ENCODE measurements at places on chromosomes 3 and 15.

DNA sequence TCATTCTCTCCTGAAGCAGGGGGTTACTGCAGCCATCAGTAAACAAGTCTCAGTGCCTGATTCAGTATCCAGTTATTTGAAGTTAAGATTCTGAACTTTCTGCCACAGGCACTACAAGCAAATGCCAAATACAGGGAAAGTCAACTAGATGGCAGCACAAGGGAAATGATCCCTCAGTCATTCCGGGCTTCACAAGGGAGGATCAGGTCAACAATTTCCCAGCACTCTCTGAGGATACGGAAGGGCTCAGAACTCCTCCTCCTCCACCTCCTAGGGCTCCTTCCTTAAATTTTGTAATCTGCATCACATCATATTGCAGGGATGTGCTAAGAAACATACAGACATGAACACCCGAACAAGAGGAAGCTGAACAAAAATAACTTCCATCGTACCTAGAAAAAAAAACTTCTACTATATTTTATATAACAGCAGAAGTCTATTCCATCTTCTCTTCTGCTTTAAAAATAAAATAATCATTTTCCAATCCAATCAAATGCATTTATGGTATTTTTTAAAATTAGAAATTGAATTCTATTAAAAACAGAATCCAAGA lies 187.1 kb downstream of the FMN1 start:
- no peak for DNase-seq

DNA sequence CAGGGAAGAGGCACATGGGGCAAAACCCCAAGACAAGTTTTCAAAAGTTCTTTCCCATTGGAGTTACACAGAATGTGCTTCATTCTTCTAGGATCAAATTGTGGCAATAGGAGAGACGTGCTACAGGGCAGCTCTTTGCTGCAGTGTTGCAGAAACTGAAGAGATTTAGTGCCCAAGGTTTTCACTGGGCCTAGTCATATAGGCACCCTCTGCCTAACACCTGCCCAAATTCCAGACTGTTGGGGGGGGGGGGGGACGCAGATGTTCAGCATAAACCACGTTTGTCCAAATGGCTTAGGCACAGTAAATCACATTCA lies 346.8 kb upstream of the ZNF717 start:
- peak; percentile 35 for DNase-seq

- DNase-seq = no peak
These were observed 14.5 kb downstream of the BTD start for GRCh38 chr3:15616053-15616452.

DNA sequence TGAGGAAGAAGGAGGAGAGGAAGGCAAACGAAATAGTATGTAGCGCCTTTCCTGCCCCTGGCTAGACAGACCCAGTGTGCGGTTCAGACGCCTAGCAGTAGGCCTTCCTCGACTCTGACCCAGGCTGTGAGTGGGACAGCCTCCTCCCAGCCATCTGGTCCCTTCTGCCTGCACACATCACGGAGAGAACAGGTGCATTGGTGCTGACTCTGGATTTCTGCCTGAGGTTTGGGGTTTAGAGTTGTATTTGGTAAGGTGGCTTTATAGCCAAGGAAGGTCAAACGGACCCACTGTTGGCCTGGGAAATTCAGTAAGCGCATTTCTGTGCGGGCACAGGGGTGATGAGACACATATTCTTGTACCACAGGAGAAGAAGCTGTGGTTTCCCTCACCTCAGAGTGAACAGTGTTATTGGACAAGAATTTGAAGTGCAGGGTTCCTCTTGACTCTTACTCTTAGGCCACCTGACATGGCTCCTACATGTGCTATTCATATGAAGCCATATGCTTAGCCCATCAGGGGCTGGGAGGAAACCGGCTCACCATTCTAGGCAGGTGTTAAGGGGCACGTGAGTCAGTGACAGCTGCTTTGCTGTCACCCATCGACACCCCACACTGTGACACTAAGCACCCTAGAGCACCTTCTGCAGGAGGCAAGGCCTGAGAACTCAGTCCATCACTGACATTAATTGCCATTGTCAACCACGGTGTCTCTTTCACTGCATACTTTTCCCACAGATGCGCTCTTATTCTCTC lies 143.3 kb downstream of the CHDH start:
- no peak for DNase-seq

DNA sequence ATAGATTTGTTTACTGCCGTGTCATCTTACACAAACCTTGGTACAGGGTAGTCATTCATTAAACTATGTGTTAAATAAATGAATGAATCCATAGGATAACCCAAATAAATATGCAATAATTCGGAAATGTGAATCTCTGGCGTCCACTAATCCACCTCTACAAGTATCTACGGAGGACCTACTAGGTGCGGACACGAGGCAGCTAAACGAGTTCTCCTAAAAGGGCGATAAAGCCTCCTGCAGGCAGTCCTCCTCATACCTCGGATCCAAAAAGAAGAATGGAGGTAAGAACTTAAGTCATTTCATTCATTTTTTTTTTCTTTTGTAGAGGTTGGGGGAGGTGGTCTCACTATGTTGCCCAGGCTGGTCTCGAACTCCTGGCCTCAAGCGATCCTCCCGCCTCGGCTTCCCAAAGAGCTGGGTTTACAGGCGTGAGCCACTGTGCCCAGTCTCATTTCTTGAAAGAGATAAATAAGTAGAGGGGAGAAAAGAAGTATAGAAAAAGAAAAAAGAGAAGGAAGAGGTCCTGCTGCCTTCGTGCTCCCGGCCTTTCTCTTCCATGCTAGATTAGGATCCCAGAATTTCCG lies 706 bp upstream of the RPL35A start:
- no peak for DNase-seq

DNA sequence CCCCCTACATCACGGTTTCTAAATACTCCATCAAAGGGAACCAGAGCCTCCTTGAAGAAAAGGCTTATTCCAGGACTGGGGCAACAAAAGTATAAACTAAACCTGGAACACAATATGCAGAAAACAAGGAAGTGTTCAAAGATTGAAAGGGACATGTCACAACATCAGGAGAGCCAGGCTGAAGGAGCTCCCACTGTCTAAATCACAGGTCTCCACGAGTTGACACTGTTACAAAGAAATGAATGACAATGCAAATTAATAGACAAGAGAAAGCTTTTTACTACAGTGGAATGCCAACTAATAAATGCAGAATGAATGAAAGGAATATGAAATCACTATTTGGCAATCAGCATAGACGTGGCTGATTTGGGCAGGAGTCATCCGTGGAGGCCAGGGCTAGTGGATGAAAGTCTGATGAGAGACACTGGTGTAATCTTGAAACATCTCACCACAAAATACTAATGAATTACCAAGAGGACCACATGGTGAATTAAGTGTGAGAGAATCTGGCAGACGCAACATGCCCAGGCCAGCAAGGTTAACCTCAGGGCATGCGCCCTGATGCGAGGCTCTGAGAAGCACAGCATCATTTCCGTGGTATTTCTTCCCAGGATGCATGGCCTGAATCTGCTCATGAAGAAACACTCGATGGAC lies 123.8 kb upstream of the TJP1 start:
- no peak for DNase-seq

- DNase-seq = no peak
These were observed 61.4 kb downstream of the ADAMTS7 start for GRCh38 chr15:78749831-78750230.

DNA sequence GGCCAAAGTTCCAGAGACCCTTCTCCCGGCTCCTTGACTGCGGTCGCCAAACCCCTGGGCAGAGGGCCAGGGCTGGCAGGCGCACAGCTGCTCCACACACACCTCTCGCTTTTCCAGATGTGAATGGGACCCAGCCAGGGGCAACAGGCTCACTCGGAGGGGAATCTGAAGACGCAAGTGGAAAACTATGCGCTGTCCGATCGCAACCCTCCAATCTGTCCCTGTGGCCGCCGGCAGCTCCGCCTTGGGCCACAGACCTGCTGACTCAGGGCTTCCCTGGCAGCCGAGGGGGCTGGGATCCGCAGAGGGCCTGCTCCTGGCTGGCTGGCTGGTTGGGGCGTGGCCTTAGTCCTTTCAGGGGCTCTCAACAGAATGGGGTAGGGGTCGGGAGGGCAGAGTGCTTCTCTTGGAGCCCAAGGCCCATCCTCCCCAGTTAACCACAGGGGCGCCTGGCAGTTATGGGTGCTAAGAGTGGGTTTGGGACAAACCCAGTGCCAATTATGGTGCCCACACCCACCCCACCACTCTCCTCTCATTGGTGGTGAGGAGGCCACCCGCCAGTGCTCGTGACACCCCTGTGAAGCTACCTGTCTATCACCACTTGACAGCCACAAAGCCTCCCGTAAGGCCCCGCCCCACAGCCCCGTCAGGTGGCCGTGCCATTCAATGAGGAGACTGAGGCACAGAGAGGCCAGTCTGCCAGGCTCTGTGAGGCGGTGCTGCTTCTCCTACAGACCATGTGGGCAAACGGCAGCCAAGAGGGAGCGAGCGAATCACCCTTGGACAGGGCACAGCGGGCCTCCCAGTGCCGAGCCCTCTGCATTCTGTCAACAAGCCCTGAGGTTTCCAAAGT lies 53.8 kb downstream of the IQSEC1 start:
- no peak for DNase-seq

DNA sequence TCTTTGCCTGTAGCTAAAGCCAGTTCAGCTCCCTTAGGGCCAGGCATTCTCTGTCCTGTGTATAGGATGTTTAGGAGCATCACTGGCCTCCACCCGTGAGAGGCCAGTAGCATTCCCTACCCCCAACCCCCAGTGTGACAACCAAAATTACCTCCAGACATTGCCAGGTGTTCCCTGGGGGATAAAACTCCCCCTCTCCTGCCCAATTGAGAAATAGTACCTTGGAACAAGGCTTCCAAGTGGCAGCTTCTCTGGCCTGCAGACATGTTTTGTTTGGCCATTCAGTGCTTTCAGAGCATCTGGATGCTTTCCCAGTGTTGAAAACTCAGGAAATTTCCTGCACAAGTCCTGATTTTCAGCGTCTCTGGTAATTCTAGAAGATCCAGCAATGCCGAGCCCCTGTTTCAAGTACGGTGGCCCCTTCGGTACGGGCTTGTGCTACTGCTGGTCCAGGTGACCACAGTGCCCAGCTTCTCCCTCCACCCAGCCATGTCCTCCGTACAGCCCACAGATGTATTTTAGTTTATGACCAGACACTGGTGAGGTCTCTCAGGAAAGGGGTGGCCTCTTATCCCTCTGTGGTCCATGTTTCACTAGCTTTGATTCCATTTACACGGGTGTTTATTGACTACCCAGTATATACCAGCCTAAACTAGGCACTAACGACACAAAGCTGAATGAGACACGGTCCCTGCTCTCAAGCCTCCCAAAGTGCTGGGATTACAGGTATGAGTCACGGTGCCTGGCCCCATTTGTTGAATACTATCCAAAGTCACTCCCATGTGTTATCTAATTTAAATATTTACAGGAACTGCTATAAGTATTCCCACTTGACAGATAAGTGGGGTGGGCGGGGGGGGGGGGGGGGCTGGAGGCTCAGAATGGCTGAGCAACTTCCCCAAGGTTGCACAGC lies 125.4 kb upstream of the RAD18 start:
- no peak for DNase-seq

DNA sequence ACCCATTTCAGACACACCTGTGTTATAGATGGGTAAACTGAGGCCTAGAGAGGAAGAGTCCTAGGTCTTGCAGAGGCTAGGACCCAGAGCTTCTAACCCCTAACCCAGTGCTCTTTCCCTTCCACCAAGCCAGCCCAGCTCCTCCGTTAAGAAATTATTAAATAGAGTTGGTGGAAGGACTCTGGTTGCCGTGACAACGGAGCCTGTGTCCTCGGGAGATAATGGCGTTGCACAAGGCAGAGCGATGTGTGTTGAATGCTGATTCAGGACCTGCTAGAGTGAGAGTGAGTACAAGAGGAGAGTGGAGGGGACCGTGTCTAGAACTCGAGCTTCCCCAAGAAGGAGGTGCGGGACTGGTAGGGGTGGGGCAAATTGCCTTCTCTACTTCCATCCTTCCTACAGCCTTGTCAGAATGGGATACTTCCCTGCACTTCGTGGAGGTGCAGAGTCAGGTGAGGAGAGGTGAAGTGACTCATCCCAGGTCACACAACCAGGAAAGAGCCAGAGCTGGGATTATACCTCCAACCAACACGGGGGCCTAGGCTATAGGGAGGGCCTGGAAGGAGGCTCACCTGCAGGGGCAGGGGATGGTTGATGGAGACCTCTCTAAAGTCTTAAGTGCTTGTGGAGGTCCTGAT lies 8.6 kb downstream of the SLC6A1 start:
- no peak for DNase-seq

- DNase-seq = no peak
These were observed 38.4 kb upstream of the MBNL1 start for GRCh38 chr3:152230370-152230769.

- DNase-seq = peak; percentile 94
These were observed 23.6 kb upstream of the CAV3 start for GRCh38 chr3:8709801-8710507.

- no peak for DNase-seq
These were observed 31.2 kb upstream of the DUT start for GRCh38 chr15:48300038-48300437.

All from SHP77 treated with DMSO at 0.1 percent for 48 hours (cell line).